Spinal cord (tissue), 10 donors: ENCODE measurements at places on chromosomes 5 and 9. TPM values are rescaled to one million over a fixed set of nuclear protein-coding genes. Genes with fewer than 3 reads are reported as not detected.

SLC46A2 gene
- 0.30 TPM for total RNA-seq

DHX29 gene
- total RNA-seq, result 43.3 TPM

DNA sequence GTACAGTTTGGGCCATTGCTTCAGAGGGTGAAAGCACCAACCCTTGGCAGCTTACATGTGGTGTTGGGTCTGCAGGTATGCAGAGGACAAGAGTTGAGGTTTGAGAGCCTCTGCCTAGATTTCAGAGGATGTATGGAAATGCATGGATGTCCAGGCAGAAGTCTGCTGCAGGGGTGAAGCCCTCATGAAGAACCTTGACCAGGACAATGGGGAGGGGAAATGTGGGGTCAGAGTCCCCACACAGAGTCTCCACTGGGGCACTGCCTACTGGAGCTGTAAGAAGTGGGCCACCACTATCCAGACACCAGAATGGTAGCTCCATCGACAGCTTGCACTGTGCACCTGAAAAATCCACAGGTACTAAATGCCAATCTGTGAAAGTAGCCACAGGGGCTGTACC, 113.6 kb upstream of the SPATA31C2 start:
- DNase-seq, result no peak

GRCh38 chr5:157610990-157611389, 35.4 kb upstream of the ADAM19 start:
- no peak for DNase-seq

DNA sequence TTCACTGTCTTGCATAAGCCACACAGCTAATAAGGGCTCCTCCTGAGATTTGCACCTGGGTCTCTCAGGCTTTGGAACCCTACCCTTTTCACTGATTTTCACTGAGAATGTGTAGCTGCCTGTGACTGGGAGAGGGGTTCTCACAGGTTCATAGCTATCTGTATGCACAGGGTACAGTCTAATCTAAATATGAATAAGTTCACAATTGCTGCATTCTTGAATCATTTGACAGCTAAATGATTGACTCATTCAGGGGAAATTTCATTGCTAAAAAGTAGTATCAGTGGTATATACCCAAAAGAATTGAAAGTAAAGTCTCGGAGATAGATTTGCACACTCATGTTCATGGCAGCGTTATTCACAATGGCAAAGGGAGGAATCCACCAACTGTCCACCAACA, 140.7 kb downstream of the BOD1 start:
- DNase-seq, result no peak

DNA sequence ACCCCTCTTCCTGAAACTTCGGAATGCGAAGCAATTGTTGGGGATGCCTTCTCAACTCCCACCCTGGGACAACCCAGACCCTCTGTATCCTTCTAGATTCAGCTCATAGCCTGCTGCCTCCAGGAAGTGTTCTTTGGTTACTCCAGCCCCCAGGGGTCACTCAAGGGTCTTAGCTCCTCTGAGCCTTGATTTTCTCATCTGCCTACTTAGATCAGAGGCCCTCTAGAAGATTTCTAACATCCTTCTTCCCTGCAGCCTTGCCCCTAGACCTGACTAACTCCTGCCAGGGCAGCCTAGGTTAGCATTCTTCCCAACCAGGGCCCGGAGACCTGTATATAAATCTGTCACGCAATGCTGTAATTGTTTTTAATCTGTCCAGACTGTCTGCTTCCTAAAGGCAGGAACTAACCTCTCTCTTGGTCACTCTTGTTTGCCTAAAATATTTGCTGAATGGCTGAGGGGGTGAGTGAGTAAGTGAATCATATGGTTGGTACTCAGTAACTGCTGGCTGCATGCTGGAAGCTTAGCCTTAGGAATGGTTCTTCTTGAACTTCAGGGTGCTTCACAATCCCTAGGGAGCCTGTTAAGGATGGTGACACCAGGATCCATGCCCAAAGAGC, 8.2 kb downstream of the GALNT10 start:
- no peak for DNase-seq

DNA sequence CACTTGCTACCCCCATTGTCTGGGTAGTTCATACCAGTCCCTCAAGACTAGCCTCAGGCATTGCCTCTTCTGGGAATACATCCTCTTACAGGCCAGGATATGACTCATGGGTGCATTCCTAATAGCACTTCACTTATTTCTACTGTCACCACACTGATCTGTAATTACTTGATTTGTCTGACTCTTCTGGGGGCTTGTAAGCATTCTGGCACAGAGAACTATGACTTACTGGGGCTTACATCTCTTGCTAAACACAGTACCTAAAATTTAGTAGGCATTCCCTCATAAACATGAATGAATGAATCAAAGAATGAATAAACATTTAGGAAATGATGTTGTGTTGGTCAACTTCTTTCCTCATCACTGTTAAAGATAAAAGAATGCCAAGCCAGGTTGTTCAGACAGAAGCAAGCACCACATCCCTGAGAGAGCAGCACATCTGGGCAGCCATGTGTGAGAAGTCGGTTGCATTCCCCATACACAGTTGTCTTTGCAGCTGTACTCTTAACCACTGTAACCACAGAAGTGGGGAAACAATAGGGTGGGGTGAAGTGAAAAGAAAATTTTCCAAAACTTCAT, 27.6 kb downstream of the IL7R start:
- no peak for DNase-seq

DNA sequence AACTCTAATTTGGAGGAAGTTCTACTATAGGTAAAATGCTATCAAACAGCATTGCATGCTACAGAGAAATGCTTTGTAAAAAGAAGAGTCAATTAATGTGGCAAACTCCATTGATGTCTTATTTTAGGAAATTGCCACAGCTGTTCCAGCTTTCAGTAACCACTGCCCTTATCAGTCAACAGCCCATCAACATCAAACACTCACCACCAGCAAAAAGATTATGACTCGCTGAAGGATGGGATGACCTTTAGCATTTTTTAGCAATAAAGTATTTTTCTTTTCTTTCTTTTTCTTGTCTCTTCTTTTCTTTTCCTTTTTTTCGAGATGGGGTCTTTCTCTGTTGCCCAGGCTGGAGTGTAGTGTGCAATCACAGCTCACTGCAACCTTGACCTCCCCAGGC, 26.0 kb downstream of the CRHBP start:
- DNase-seq, result no peak

DNA sequence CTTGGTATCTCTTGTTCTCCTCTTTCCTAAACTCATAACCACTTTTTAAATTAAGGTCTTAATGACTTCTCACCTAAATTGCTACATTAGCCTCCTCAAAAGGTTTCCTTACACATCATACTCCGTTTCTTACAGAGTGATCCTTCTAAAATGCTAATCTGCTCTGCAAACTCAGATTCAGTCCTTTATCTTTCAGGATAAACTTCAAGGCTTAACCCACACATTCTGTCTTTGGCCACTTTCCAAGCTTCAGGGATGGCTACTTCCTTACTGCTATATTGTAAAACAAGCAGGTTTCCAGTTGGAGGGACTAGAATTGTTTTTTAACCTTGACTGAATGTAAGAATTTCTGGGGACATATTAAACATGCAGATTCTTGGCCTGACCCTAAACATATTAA, 105.5 kb upstream of the CHD1 start:
- no peak for DNase-seq

DNA sequence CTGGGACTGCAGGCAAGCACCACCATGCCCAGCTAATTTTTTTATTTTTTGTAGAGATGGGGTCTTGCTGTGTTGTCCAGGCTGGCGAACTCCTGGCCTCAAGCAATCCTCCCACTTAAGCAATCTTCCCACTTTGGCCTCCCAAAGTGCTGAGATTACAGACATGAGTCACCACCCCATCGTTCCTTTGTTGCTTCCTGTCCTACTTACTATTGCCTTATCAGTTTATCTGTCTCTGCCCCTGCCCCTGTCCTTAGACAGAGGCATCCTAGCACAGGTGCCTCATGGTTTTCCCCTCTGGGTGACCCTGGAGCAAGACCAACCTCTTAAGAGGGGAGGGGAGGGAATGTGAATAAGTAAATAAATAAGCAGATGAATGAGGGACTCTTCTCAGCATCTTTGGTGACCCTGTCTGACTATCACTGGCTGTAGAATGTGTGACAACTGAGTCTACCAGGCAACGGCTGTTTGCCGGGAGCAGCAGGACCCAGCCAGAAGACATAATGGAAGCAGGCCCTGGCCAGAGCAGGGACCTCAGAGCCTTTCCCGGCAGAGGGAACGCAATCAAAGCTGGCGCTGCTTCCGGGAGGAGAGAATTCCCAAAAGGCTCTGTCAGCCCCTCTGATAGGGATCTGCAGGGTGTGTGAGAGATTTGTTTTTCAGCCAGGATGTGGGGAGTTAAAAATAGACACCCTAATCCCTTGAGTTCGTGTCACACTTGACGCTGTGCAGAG, 43.8 kb upstream of the DAB2IP start:
- no peak for DNase-seq
